ENCODE measurements at places on chromosomes 2 and 18. TPM values are rescaled to one million over a fixed set of nuclear protein-coding genes. Genes with fewer than 3 reads are reported as not detected.

NAPG gene
- 51.0 TPM for total RNA-seq

OSR1 gene
- total RNA-seq = not detected

METTL21A gene
- 11.4 TPM for total RNA-seq

DPP10 gene
- not detected for total RNA-seq

GPAT2 gene
- 18.3 TPM for total RNA-seq

ABHD1 gene
- not detected for total RNA-seq

UGT1A3 gene
- total RNA-seq = not detected

CTAGE1 gene
- total RNA-seq = not detected

ERLEC1 gene
- total RNA-seq = 39.5 TPM

OR6B2 gene
- not detected for total RNA-seq

CFC1 gene
- not detected for total RNA-seq

GRHL1 gene
- total RNA-seq = 0.57 TPM
